DMS153 (cell line): ENCODE measurements at places on chromosomes 3 and 15.

DNA sequence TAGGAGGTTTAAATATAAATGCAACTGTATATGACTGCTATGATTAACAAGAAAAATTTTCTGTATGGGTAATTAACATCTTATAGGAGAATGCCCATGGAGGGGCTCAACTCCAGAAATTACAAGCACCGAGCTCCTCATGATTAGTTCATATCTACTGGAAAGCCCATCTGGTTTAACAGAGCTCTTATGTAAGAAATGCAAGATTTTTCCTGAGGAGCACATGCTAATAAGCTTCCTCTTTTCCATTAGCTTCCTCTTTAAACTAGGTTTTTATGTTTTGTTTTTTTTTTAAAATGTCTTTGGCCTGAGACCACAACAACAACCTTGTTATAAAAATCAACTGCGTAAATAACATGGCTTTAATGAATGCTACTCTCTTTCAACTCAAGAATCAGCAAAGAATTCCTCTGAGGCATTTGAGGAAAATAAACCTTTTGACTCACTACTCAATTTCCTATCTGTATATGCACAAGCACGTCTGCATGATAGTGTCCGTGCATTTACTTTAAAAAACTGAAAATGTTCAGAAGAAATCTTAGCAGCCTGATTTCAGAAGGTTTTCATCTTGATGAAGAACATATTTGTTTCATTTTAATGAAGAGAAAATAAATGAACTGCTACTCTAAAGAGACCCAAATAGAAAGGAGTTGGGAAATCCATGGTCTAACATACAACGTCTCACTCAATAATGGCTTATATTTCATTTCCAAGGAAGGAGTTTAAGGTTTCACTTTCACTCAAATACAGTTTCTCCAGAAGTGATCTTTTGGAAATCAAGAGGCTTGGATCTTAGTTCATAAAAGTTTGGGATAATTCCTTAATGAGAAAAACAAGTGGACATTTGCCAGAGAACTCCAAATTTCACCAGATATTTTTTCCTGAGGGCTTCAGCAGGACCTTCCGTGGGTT, 180.8 kb downstream of the KCNAB1 start:
- DNase-seq, result no peak

GRCh38 chr3:132325103-132325606, 7.9 kb downstream of the ACP3 start:
- no peak for DNase-seq

DNA sequence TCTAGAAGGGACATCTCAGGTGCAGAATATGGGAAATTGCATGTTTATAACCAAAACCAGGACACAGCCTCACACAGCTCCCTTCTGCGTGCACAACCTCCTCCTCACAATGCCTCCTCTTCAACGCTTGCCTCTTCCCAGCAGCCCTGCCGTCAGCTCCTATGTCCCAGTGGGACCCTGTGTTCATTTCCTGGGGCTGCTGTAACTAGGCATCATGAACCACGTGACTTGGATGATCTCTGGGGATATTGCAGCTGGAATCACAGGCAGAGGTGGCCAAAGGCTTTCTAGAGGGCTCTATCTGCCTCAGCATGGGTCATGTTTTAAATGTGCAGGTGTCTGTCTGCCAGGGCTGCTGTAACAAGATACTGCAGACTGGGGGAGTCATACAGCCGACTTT, 375.3 kb downstream of the OCA2 start:
- DNase-seq, result no peak

- no peak for DNase-seq
Measured at GRCh38 chr3:177379045-177379444, 181.8 kb upstream of the TBL1XR1 start.

GRCh38 chr3:119437691-119438258, 25.6 kb downstream of the TMEM39A start:
- DNase-seq, result no peak

GRCh38 chr3:196321162-196321561, 3.1 kb upstream of the DYNLT2B start:
- DNase-seq, result no peak
